Thymus (tissue), 14 donors: ENCODE measurements at places on chromosomes 13 and 19.

GRCh38 chr19:45368737-45369340 is 1.5 kb downstream of the ERCC2 start:
- no peak for DNase-seq

- peak; percentile 85 for DNase-seq
Measured at GRCh38 chr13:76903544-76904162, 17.4 kb upstream of the KCTD12 start.

DNA sequence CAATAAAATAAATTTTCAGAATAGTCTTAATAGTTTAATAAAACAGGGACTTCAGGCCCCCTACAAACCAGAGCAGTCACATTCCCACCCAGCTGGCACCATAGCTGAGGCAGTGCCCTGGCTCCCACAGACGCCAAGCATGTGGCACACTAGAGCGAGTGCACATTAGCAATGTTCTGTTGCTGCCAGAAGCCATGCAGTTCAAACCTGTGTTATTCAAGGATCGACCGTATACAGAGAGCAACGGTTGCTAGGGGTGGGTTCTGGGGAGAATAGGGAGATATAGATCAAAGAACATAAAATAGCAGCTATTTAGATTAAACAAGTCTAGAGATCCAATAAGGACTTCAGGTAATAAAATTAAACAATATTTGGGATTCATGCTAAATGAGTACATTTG is 419.3 kb upstream of the KLHL1 start:
- no peak for DNase-seq

DNA sequence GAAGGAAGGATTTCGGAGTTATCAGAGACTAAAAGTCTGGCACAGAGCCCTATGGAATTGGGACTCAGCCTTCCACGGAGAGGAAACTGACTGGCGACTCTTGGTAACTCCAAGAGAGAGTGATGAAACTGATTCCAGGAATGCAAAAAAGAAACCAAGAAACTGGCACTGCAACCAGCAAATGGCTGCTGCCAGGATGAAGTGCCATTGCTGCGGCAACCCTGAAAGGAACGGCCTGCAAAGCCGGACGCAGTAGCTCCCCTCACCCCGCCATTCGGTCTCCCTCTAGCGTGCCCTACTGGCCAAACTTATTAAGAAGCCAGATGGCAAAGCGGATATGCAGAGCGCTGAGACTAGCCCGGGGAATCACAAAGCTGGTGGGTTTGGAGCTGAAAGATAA is 236.0 kb downstream of the PCDH9 start:
- peak; percentile 45 for DNase-seq

DNA sequence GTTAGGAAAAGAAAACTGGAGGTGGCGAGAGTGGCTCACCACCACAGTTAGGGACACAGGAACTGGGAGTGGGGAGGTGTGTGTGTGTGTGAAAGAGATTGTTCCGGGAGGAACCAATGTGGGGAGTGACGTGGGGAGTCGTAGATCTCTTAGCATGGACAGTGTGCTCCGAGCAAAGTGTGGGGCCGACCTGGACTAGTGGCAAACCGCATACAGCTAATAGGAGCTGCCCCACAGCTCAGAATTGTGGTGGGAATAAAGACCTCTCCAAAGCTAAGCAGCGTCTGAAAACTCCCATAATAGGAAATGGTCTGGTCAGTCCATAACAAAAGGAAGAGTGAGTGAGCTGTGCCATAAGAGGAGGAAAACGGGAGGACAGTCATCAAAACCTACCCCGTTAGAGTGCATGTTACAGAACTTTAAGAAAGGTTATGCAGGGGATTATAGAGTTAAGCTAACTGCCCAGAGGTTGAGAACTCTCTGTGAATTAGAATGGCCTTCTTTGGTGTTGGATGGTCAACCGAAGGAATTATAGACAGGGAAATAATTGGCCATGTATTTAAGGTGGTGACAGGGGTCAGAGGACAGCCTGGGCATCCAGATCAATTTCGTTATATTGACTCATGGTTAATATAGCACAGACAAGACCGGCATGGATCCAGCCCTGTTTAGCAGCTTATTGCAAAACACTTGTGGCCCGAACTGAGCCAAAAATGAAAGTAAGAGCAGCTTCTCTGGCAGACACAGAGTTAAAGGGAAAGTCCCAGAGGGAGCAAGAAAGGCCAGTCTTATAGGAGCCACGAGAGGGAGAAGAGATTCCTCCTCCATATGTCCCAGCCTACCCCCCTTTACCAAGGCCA is 8.9 kb upstream of the SLC15A1 start:
- no peak for DNase-seq

DNA sequence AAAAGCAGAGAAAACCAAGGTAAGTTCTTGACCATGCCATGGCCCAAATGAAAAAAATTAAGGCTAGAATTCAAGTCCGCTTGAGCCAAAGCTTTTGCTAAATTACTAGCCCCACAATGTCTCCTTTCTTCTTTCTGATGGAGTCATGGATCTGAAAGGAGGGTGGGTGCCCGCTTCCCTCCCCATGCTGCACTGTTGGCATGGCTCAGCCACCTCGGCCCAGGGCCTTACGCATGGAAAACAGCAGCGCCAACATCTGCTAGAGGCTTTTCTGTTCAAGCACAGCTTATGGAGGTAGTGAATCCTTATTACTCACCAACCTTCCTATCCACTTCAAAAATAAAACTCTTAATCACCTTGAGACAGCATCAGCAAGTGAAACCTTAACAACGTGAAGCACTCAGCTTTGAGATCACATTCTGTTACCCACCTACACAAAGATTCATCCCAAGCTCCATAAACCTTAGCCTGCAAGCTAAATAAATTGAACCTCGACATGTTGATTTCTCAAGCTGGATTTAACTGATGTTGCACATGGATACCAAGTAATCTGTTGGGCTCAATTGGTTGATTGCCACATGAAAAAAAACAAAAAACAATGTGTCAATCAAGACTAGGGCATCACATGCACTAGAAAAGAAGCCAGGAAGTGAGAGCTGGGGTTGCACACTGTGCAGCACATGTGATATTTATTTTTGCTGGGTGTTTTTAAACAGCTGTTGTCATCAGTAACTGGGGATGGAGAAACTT is 43.4 kb downstream of the TPT1 start:
- DNase-seq = no peak

- DNase-seq = no peak
Measured at GRCh38 chr13:80840316-80840976, 499.5 kb upstream of the SPRY2 start.

DNA sequence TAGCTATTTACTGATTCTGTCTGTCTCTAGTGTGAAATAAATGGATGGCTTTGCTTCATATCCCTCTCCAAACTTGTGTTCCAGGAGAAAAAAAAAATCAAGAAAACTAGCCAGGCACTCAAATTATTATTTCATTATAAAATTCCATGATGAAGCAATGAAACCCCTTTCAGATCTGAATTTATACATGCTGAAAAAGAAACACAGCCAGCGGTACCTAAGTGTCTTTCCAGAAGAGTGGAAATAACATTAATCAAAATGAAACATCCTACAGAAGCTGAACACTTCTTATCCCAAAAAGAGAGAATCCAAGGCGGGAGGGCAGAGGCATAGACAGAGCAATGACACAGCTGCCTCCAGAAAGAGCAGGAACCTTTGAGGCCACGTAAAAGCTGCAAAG is 15.9 kb downstream of the ENOX1 start:
- no peak for DNase-seq

DNA sequence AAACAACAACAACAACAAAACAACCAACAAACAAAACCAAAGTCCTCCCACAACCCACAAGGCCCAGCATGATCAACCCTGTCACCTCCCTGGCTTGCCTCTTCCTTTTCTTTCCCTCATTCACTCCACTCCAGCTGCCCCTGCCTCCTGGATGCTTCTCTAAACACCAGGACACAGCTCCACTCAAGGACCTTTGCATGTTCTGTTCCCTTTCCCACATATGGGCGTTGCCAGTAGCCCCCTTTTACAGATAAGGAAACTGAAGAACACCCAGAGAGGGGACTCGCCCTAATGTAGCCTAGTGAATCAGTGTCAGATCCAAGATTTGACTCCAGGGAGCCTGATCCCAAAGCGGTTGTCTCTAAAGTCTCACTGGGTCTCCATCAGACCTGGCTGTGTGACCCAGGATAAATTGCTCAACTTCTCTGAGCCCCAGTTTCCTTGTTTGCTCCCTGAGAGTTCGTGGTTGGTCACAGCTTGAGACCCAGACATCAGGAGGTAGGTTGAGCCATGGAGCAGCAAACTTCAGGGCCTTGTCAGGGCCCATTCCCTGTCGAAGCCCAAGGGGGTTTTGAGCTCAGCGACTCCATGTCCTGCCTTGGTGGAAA is 3.0 kb upstream of the DOCK6 start:
- DNase-seq = no peak

GRCh38 chr13:35524171-35524570 is 47.7 kb upstream of the MAB21L1 start:
- no peak for DNase-seq

- no peak for DNase-seq
Measured at GRCh38 chr19:5536337-5536894, 31.3 kb downstream of the TINCR start.

- DNase-seq = no peak
Measured at GRCh38 chr13:52844836-52845235, 3.6 kb downstream of the PCDH8 start.

- no peak for DNase-seq
Measured at GRCh38 chr13:51292000-51292565, 47.4 kb upstream of the SERPINE3 start.

DNA sequence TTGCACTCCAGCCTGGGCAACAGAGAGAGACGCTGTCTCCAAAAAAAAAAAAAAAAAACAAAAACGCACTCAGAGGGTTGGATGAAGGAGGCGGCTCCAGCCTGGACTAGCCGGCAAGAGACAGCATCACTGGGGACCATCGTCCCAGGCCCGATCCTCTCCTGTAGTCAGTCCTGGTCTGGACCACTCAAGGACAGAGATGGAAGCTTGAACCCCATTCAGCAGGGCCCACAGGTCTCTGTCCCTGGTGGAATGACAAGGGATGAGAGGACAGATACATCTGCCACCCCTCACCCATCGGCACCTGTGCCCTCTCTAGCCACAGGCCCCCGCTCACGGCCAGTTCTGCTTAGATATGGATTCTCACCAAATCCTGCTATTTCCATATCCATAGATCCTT is 14.0 kb downstream of the ADGRE5 start:
- DNase-seq = no peak

DNA sequence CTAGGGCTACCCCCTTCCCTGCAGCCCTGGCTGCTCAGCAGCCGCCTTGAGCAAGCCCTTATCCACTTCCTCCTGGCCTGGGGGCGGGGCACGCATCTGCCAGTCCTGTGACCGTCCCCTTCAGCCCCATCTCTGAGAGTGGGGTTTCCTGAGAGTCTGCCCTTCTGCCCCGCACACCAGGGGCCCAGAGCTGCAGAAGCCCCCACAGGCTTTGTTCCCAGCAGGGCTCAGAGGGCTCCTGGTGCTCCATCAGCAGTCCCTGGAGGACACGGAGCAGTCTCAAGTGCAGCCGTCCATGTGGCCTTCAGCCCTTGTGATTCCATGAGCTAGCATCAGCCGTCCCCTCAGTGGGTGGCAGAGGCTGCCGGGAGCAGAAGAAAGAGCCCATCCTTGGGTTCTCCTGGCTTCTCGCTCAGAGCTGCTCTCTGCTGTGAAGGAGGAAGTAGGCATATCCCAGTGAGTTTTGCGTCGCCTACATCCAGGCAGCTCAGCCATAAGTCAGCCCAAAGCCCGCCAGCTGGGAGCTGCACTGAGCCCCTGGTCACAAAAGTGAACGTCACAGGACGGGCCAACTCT is 16.3 kb downstream of the MYO9B start:
- DNase-seq = no peak

GRCh38 chr13:83880275-83881139 is 1.8 kb downstream of the SLITRK1 start:
- no peak for DNase-seq

DNA sequence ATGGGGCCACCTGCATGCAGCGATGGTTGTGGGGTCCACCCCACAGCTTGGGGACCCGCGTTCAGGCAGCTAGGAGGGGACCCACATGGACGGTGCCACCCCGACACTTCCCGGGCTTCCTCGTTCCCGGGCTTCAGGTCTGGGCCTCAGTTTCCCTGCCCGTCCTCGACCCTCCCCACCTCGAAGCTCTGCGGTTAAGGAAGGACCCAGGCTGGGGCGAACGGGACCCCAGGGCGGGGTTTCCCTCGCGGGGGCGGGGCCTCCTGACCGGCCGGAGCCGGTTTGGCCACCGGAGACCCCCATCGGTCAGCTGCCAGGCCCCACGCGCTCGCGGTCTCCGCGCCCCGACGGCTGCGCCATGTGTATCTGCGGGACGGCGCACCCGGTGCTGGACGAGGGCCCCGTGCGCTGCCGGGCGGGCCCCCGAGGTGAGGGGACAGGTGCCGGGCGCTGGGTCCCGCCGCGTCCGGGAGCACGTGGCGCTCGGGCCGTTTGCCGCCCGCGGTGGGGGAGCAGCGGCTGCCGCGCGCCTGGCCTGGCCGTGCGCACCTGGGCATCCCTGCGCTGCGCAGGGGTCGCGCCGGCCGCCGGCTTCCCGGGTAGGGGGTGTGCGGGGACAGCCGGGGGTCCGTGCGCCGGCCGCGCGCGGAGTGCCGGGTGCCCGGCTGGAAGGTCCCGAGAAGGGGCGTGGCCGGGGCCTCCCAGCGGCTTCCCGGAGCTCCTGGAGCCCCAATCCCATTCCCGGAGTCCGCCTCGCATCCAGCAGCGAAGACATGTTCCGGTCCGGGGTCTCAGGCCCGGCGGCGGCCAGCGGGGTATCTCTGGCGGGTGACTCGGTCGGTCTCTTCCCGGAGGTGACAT is 4.2 kb downstream of the ARHGAP45 start:
- no peak for DNase-seq

- DNase-seq = no peak
Measured at GRCh38 chr13:34886121-34886875, 55.8 kb upstream of the NBEA start.

- DNase-seq = no peak
Measured at GRCh38 chr19:39637891-39638290, 17.8 kb upstream of the LGALS16 start.

DNA sequence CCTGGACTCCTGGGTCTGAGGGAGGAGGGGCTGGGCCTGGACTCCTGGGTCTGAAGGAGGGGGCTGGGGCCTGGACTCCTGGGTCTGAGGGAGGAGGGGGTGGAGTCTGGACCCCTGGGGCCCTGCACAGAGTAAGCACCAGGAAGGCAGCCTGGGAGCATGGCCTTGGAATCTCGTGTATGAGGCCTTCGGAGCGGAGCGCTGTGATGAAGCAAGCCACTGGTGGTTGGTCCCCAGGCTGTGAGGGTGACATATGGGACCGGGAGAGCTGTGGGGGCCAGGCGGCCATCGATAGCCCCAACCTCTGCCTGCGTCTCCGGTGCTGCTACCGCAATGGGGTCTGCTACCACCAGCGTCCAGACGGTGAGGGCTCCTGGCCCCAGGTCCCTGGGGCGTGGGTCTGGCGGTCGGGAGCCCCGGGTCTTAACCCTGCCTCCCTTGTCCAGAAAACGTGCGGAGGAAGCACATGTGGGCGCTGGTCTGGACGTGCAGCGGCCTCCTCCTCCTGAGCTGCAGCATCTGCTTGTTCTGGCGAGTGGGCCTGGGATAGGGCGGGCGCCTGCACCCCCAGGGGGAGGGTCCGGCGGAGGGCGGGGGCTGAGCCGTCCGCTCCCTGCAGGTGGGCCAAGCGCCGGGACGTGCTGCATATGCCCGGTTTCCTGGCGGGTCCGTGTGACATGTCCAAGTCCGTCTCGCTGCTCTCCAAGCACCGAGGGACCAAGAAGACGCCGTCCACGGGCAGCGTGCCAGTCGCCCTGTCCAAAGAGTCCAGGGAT is 918 bp downstream of the TMEM190 start:
- no peak for DNase-seq
